Activated CD4-positive, alpha-beta T cell treated with anti-CD3 and anti-CD28 coated beads, Interleukin-2, amount 10 ng/mL, durations not matched to agents 7 days and 5 days (primary cell): ENCODE measurements at places on chromosomes 5 and 9.

DNA sequence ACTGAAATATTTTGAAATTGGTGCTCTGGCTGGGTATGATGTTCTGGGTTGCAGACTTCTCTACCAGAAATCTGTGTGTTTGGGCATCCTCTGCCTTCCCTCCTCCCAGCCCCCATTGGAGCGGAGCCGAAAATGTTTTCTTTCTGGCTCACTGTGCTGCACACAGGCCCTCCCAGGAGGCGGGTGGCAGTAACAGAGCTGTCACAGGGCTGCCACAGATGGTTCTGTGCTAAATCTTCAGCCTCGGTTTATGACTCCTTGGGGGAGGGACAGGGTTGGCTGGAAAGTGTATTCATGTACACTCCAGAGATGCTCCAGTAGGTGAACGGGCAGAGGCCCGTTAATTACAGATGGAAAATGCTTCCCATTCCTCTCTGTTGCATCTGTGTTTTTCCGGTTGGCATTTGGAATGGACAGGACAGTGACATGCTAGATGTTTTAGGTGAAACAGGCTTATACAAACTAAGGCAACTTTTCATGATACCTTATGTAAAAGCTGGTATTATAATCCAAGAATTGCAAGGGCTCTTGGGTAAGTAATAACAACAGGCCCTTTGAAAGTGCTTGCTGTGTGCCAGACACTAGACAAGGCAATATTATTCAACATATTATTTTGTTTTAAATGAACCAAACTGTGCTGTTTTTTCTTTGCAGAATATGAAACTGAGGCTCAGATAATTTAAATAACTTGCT lies 180.2 kb downstream of the ADCY2 start:
- H3K27ac ChIP-seq: no peak overlapping the region
- H3K4me3 ChIP-seq: no peak overlapping the region
- H3K36me3 ChIP-seq: no peaks in the 10 kb centered on the region

- H3K27ac ChIP-seq: peak overlapping the region; percentile 79
- peak; percentile 20 for DNase-seq
- H3K27me3 ChIP-seq: no peaks in the 10 kb centered on the region
- peaks cover 54% of the 10 kb centered on the region for H3K4me1 ChIP-seq
- H3K36me3 ChIP-seq: peaks cover 51% of the 10 kb centered on the region
Measured at GRCh38 chr9:131625790-131626670, 80.7 kb downstream of the PRRT1B start.

DNA sequence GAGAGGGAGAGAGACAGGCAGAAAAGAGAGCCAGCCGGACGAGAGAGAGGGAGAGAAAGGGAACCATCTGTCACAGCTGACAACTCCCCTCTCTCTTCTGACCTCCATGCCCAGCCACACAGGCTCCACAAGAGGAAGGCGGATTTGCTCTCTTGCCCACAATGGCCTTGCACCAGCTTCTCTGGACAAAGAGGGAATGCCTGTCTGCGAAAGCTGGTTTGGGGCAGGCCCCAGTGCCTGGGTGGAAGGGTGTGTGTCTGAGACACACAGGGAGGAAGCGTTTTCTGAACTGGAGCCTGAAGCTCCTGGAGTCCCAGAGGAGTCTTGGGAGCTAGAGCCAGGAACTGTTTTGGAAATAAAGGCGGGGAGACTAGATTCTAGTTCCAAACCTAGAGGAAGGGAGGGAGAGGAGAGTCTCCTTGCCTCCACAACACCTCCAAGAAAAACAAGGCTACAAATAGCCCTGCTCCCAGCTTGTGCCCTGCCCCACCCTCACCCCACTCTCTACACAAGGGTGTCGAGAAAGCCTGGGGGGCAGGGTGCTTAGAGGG lies 12.5 kb downstream of the C1QTNF2 start:
- H3K27ac ChIP-seq: no peak overlapping the region
- no peak overlapping the region for H3K4me3 ChIP-seq
- H3K36me3 ChIP-seq: no peaks in the 10 kb centered on the region
- no peaks in the 10 kb centered on the region for H3K27me3 ChIP-seq
- no peak for DNase-seq

- no peak overlapping the region for H3K27ac ChIP-seq
- no peak for DNase-seq
Measured at GRCh38 chr9:129381481-129381957, 203.5 kb upstream of the IER5L start.

- H3K4me3 ChIP-seq: no peak overlapping the region
- no peak overlapping the region for H3K27ac ChIP-seq
- peaks cover 4% of the 10 kb centered on the region for H3K36me3 ChIP-seq
- no peak for DNase-seq
- H3K27me3 ChIP-seq: no peaks in the 10 kb centered on the region
- no peaks in the 10 kb centered on the region for H3K4me1 ChIP-seq
Measured at GRCh38 chr5:127967323-127967982, 116.1 kb upstream of the SLC12A2 start.

DNA sequence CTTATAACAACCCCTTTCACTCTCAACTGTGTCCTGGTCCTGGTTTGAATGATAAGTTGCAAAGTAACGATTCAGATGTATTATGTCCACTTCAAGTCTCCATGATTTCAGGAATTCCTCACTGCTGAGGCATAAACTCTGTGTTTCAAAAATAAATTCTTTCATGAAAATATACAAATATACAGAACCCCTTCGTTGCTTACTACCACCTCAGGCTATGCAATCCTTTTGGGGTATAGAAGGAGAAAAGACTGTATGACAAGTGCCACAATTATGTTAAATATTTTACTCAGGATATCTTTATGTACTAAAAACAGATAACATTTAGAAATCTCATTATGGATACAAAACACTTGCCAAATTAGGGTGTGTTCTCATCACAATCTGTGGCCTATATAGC lies 190.7 kb downstream of the KCTD16 start:
- DNase-seq: no peak
- no peak overlapping the region for H3K4me3 ChIP-seq
- no peaks in the 10 kb centered on the region for H3K4me1 ChIP-seq
- no peaks in the 10 kb centered on the region for H3K36me3 ChIP-seq
- H3K27ac ChIP-seq: no peak overlapping the region

GRCh38 chr5:142918959-142919635 lies 148.9 kb downstream of the ARHGAP26 start:
- H3K27ac ChIP-seq: no peak overlapping the region
- no peak for DNase-seq
- H3K4me3 ChIP-seq: no peak overlapping the region
- H3K36me3 ChIP-seq: peaks cover under 1% of the 10 kb centered on the region
- peaks cover 11% of the 10 kb centered on the region for H3K4me1 ChIP-seq

DNA sequence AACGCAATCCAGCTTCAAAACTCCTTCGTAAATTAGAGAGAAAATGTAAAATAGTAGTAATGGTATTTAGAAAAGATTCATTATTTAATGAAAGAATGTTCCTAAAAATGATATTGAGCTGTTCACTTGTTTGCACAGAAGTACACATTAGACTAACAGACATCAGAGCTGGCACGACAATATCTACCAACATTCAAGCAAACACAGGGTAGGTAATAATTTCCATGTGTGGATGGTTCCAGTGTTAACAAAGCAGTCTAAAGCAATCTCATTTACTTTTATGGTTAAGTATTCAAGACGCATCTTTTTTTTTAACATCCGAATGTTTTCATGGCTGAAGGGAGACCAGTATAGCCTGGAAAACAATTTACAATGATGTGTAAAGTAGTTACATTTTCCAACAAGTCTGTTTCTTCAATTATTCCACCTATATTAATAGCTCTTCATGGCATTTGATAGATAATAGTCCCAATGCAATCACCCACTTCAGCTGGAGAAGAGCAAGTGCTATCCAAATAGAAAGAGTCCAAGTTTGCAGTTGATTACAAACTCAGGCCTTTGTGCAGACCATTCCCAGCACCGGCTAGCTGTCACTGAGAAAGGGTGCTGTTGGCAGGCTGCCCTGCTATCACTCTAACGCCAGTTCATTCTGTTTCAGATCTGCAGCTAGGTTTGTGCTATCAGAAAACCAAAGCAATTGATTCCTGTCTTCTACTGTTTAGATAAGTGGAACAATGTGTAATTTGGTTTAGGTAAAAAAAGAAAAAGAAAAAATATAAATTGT lies 458.8 kb downstream of the DTWD2 start:
- H3K4me1 ChIP-seq: no peaks in the 10 kb centered on the region
- no peak overlapping the region for H3K27ac ChIP-seq
- no peaks in the 10 kb centered on the region for H3K36me3 ChIP-seq
- H3K4me3 ChIP-seq: no peak overlapping the region
